ENCODE measurements at places on chromosomes 11 and 22. TPM values are rescaled to one million over a fixed set of nuclear protein-coding genes. Genes with fewer than 3 reads are reported as not detected.

GRCh38 chr11:59175091-59175501 lies 3.2 kb downstream of the DTX4 start:
- H3K27ac ChIP-seq: no peak overlapping the region
- no peak overlapping the region for H3K4me3 ChIP-seq
- no peak for DNase-seq
- no peaks in the 10 kb centered on the region for H3K36me3 ChIP-seq

GRCh38 chr22:20992056-20992442 lies 9.9 kb downstream of the THAP7 start:
- no peaks in the 10 kb centered on the region for H3K4me1 ChIP-seq
- no peaks in the 10 kb centered on the region for H3K27me3 ChIP-seq
- no peak overlapping the region for H3K4me3 ChIP-seq
- H3K36me3 ChIP-seq: no peaks in the 10 kb centered on the region

- no peak for DNase-seq
- no peaks in the 10 kb centered on the region for H3K27me3 ChIP-seq
- no peak overlapping the region for H3K27ac ChIP-seq
- H3K4me1 ChIP-seq: no peaks in the 10 kb centered on the region
- H3K4me3 ChIP-seq: no peak overlapping the region
Measured at GRCh38 chr22:47162865-47163264, 400.4 kb downstream of the TBC1D22A start.

GRCh38 chr22:22767876-22768602 lies 119.6 kb upstream of the IGLL5 start:
- H3K27me3 ChIP-seq: no peaks in the 10 kb centered on the region
- no peak overlapping the region for H3K27ac ChIP-seq
- H3K4me1 ChIP-seq: no peaks in the 10 kb centered on the region
- no peak overlapping the region for H3K4me3 ChIP-seq

GRCh38 chr22:50064453-50064852 lies 6.4 kb upstream of the TTLL8 start:
- no peak for DNase-seq
- no peak overlapping the region for H3K4me3 ChIP-seq
- H3K27me3 ChIP-seq: peaks cover 16% of the 10 kb centered on the region
- no peaks in the 10 kb centered on the region for H3K36me3 ChIP-seq
- no peaks in the 10 kb centered on the region for H3K4me1 ChIP-seq

DNA sequence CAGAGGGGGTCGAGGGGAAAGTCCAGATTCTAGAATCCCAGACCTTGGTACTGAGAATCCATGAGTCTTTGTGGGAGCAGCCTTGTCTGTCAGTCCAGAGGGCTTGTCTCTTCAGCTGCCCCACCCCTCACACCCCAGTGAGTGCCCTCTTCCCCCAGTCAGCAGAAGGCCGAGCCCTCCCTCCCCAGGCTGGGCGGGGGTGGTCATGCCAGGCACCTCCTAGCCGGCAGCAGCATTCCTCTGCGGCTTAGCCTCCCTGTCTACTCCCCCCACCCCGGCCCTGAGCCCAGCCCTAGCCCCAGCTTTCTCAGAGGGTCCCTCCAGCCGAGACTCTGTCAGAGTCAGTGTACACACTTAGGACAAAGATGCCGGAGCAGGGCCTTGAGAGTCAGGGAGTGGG lies 4.6 kb downstream of the SOX10 start:
- no peaks in the 10 kb centered on the region for H3K36me3 ChIP-seq
- DNase-seq: no peak
- H3K4me1 ChIP-seq: no peaks in the 10 kb centered on the region
- no peaks in the 10 kb centered on the region for H3K27me3 ChIP-seq
- H3K27ac ChIP-seq: no peak overlapping the region

DNA sequence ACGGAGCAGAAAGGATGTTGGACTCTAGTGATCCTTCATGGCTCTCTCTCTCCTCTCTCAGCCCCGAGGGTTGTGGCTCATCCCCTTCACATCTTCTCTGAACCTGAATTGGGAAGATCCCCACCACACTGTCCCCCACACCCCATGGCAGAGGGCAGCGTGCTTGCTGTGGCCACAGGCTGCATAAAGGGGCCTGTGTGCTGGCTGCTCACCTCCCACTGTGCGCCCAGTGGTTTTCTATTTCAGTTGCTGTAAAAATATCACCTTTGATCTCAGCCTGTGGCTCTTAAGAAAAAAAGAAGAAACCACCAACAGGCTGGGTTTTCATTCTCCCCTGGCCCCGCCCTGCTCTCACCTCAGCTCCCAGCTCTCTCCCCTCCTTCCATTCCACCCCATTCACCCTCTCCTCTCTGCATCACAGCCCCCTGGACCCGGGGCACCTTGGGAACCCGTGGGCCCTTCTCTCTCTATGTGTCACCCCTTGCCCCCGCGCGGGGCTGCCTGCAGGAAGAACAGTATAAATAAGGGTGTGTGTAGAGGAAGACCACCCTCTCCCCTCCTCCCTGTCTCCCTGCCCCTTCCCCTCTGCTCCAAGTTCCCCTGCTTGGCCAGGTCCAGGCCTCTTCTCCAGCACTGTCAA lies 25.8 kb upstream of the WNT11 start:
- no peak overlapping the region for H3K27ac ChIP-seq
- H3K4me1 ChIP-seq: peaks cover 7% of the 10 kb centered on the region
- H3K4me3 ChIP-seq: no peak overlapping the region
- H3K27me3 ChIP-seq: no peaks in the 10 kb centered on the region
- no peaks in the 10 kb centered on the region for H3K36me3 ChIP-seq

GRCh38 chr11:44047931-44048431 lies at the start of gene ACCSL:
Gene ACCSL (plus strand): TSS chr11:44047981. CDS start chr11:44048037, 56 bp downstream.
- no peak within 1 kb of the TSS for H3K4me3 ChIP-seq
- H3K27me3 ChIP-seq: no peaks in the 10 kb centered on the region
- DNase-seq: peak; percentile 46
- no peak within 1 kb of the TSS for H3K27ac ChIP-seq
- H3K36me3 ChIP-seq: no peaks in the 10 kb centered on the region
- no peaks in the 10 kb centered on the region for H3K4me1 ChIP-seq

GRCh38 chr22:23119494-23120414 lies 22.0 kb downstream of the RSPH14 start:
- DNase-seq: no peak
- no peaks in the 10 kb centered on the region for H3K27me3 ChIP-seq
- H3K4me1 ChIP-seq: peaks cover 5% of the 10 kb centered on the region
- H3K27ac ChIP-seq: no peak overlapping the region
- no peak overlapping the region for H3K4me3 ChIP-seq
- H3K36me3 ChIP-seq: no peaks in the 10 kb centered on the region

- no peak overlapping the region for H3K4me3 ChIP-seq
- H3K27me3 ChIP-seq: no peaks in the 10 kb centered on the region
- H3K36me3 ChIP-seq: peaks cover 20% of the 10 kb centered on the region
- peak; percentile 67 for DNase-seq
- H3K27ac ChIP-seq: peak overlapping the region; percentile 97
Measured at GRCh38 chr22:39433476-39434242, 23.2 kb upstream of the MGAT3 start.

GRCh38 chr11:80783561-80783960 lies 1342.7 kb upstream of the TENM4 start:
- H3K4me3 ChIP-seq: no peak overlapping the region
- no peaks in the 10 kb centered on the region for H3K36me3 ChIP-seq
- H3K4me1 ChIP-seq: no peaks in the 10 kb centered on the region

DNA sequence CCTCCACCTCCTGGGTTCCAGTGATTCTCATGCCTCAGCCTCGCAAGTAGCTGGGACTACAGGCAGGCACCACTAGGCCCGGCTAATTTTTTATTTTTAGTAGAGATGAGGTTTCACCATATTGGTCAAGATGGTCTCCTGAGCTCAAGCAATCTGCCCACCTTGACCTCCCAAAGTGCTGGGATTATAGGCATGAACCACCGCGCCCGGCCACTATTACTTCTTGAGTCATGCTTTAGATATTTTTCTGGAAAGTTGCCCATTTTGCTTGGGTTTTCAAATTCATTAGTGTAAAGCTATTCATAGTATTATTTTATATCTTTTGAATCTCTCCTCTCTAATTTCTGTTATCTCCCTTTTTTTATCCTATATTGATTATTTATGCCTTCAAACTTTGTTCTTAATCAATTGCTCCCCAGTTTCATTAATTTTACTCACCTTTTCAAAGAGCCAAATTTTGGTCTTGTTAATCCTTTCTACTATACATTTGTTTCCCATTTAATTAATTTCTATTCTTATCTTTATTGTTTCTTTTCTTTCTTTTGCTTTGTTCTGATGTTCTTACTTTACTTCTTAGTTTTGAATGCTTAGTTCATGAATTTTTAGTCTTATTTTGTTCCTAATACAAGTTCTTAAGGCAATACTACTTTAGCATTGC lies 10.3 kb upstream of the RAC2 start:
- H3K36me3 ChIP-seq: no peaks in the 10 kb centered on the region
- DNase-seq: peak; percentile 16
- no peak overlapping the region for H3K4me3 ChIP-seq
- no peak overlapping the region for H3K27ac ChIP-seq

DNA sequence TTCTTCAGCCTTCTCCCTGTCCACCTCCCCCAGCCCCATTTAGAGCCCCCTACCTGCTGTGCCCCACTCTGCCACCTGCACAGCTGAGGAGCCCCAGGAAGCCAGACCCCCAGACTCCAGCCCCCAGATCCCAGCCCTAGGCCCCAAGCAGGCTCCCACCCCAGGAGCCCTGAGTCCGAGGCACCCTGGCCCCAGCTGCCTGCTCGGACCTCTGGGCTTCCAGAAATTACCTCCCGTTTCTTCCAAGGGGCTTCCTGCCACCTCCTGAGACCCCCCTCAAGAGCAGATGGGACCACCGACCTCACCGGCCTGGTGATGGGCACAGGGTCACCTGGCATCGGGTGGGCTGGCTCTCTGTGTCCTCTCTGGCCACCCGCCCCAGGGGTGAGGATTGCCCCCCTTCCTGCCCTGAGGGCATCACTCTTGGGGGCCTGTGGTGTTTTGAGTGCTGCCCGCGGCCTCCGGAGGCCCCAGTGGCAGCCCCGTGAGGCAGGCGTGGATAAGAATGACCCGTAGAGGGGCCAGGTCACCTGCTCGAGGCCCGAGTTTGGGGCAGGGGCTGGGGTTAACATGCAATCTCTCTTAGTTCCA lies 18.3 kb upstream of the TALDO1 start:
- peak overlapping the region; percentile 85 for H3K27ac ChIP-seq
- peaks cover 11% of the 10 kb centered on the region for H3K4me1 ChIP-seq
- no peak for DNase-seq
- peaks cover 9% of the 10 kb centered on the region for H3K27me3 ChIP-seq
- H3K36me3 ChIP-seq: no peaks in the 10 kb centered on the region

DNA sequence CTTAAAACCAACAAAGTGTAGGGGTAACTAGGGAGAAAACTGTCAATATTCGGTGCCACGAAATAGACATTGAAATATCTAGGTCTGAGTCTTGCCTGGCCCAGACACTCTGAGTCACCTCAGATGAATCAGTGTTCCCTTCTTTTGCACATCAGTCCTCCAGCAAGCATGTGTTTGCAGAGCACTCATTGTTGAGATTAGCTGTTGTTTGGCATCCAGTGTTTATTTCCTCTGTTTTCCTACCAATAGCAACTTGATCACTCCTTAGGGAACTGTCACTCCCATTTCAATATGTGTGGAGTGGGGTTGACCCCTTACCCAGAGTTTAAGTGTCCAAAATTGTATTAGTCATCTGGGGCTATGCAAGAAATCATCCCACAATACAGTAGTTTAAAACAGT lies 4.7 kb upstream of the ASCC2 start:
- H3K27me3 ChIP-seq: no peaks in the 10 kb centered on the region
- H3K4me1 ChIP-seq: peaks cover 13% of the 10 kb centered on the region

DNA sequence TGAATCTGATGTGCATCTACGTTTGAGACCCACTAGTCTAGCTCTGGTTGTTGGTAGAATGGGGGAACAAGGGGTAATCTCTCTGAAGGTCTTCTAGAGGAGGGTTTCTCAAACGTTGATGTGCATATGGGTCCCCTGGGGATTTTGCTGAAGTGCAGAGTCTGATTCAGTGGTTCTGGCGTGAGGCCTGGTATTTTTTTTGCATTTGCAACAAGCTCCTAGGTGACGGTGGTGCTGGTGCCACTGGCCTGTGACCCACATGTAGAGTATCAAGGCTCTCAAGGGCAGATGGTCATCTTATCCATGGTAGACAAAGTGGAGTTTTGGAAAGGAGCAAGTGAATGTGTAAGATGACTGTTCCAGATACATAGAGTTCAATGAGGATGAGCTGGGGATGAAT lies 97.1 kb downstream of the CEP164 start:
- no peaks in the 10 kb centered on the region for H3K36me3 ChIP-seq
- DNase-seq: no peak
- no peaks in the 10 kb centered on the region for H3K4me1 ChIP-seq

DNA sequence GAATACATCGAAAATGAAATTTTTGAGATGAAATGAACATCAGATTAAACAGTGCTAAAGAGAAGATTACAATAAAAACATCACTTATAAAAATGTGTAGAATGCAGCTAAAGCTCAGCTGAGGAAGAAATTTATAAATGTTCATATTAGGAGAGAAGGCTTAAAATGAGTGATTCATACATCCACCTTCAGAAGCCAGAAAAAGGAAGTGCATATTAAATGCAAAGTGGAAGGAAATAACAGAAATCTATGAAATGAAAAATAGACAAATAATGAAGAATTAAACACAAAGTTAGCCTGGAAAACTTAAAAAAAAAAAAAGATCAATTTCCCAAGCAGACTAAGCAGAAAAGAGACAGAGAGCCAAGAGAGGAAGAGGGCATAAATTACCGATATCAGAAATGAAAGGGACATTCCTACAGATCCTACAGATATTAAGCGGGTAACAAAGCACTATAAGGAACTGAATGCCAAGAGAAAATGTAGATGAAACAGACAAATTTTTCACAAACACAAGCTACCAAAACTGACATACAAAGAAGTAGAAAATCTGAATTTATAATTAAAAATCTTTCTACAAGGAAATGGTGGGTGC lies 7.2 kb upstream of the MOB2 start:
- no peak overlapping the region for H3K27ac ChIP-seq
- no peaks in the 10 kb centered on the region for H3K27me3 ChIP-seq
- peaks cover 19% of the 10 kb centered on the region for H3K4me1 ChIP-seq

DNA sequence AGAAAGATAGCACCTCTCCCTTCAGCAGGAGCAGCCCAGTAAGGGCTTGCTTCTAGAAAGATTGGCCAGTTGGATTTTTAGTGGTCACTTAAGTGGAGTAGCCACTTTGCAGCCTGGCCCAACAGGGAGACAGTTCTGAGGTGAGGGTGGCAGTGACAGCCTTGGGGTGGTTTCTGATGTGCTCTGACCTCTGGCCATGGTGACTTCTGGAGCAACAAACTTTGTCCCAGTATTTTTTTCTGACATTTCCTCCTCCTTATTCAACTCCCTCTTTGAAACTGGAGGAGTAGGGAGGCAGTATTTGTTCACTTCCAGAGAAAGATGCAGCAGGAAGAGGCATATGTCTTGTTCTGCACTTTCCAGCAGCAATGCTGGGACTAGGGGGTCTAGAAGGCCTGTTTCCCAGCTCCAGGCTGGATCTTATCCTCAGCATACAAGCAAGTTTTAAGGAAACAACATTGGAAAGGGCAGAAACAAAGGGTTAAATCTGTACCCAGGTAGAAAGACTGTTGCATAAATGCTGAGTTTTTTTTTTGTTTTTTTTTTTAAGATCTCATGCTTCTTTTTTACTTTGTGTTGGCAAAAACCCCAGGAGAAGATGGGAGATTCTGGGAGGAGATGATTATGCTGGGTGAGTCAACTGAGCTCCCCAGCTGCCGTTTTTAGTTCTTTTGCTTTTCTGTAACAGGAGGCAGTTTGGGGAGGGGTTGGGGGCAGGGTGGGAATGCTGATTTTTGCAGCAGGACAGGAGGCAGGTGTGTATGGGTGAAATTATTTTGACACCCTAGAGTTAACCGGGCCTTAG lies 37.2 kb downstream of the RCOR2 start:
- no peak overlapping the region for H3K4me3 ChIP-seq
- DNase-seq: no peak
- no peaks in the 10 kb centered on the region for H3K36me3 ChIP-seq
- peak overlapping the region; percentile 5 for H3K27ac ChIP-seq

The ANKK1 gene
- total RNA-seq: 0.11 TPM

The C11orf52 gene
- total RNA-seq: 0.97 TPM

The RFPL3 gene
- total RNA-seq: not detected

The PIH1D2 gene
- total RNA-seq: 2.7 TPM
